NCI-H1092 (cell line): ENCODE measurements at places on chromosomes 3 and 15.

GRCh38 chr15:90402767-90403166 lies 14.7 kb downstream of the IQGAP1 start:
- DNase-seq: no peak

- DNase-seq: no peak
Measured at GRCh38 chr3:73473898-73474416, 150.8 kb downstream of the PDZRN3 start.

DNA sequence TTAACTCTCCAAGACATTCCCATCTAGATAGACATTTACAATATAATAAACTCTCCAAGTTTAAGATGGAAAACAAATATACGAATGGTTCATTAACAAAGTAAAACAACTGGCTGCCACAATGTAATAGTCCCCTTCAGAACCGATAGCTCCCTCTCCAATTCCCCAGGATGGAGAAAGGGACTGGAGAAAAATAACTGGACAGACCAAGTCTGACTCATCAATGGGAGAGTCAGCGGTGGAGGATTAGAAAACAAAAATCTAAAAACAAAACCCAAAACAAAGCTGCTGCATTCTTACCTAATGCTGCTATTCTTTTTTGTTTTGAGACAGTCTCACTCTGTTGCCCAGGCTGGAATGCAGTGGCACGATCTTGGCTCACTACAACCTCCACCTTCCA lies 468.1 kb downstream of the SHQ1 start:
- no peak for DNase-seq

GRCh38 chr3:170483485-170484262 lies 65.0 kb downstream of the CLDN11 start:
- no peak for DNase-seq

- DNase-seq: no peak
Measured at GRCh38 chr15:47803767-47804166, 86.5 kb downstream of the SEMA6D start.
